Muscle of leg (tissue), 16 donors: ENCODE measurements at places on chromosomes 3 and 15. TPM values are rescaled to one million over a fixed set of nuclear protein-coding genes. Genes with fewer than 3 reads are reported as not detected.

DNA sequence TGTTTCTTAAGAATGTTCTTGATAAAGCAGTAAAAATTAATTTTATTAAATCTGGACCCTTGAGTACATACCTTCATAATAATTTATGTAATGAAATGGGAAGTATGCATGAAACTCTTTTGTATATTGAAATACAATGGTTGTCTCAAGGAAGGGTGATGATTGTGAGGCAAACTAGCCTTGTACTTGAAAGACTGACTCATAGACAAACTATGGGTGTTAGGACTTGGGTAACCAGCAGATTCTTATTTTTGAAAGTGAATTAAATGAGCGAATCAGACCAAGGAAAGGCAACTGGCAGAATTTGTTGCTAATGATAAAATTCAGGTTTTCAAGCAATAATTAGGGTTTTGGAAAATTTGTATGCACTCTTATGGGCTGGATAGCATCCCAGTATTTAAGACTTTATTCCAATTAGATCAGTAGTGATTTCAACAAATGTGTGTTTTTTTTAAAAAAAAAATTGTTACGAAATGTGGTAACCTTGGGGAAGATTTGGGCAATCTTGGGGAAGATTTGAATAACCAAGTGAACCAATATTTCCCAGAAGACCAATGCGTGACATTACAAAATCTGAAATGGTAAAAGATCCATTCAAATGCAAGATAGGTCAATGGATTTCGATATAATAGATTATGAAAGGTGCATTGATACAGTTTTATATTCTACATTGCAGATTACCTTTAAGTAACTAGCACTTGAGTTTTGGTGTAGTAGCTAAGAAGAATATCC is 42.0 kb downstream of the ATP2C1 start:
- no peak overlapping the region for H3K27ac ChIP-seq
- no peak for DNase-seq
- H3K27me3 ChIP-seq, result no peaks in the 10 kb centered on the region
- peaks cover 3% of the 10 kb centered on the region for H3K36me3 ChIP-seq
- no peaks in the 10 kb centered on the region for H3K4me1 ChIP-seq

Gene KCTD6
- 10.3 TPM for total RNA-seq

GRCh38 chr3:128339491-128340012 is 127.1 kb downstream of the DNAJB8 start:
- peaks cover 29% of the 10 kb centered on the region for H3K4me1 ChIP-seq
- peaks cover 22% of the 10 kb centered on the region for H3K36me3 ChIP-seq
- no peak overlapping the region for H3K27ac ChIP-seq
- H3K27me3 ChIP-seq, result no peaks in the 10 kb centered on the region

DNA sequence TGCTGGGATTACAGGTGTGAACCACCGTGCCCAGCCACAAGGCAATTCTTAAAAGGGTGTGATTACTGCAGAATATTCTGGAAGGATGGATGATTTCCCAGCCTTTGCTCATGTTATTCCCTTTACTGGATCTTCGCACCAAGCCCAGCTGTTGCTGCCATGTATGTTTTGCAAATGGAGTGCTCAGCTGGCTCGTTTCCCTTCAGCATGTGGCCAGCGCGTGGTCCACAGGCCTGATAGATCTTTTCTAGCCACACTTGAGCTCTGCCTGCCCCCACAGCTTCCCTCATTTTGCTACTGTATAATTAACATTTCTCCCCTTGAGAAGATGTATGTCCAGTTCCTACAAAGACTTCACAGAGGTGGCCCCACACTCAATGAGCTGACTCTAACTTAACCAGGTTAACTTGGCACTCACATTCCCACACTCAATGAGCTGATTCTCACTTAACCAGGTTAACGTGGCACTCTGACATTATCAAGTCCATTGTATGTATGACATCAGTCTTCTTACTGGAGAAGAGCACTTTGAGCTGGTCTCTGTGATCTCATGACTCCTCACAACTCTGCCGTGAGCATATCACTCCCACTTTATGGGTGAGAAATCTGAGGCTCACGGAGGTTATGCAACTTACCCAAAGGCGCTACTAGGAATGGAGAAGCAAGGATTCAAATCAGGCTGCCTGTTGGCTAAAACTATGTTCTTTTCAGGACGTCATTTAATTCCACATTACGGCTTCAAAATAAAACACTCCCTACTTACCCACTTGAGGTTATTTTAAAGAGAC is 49.2 kb downstream of the TM4SF4 start:
- H3K27ac ChIP-seq, result no peak overlapping the region
- DNase-seq, result no peak
- H3K4me3 ChIP-seq, result no peak overlapping the region
- no peaks in the 10 kb centered on the region for H3K4me1 ChIP-seq
- peaks cover 22% of the 10 kb centered on the region for H3K36me3 ChIP-seq
- H3K27me3 ChIP-seq, result no peaks in the 10 kb centered on the region

Gene ANKRD34C
- total RNA-seq, result under 0.01 TPM

- H3K27ac ChIP-seq, result no peak overlapping the region
- H3K4me3 ChIP-seq, result no peak overlapping the region
- DNase-seq, result peak; percentile 37
- H3K27me3 ChIP-seq, result no peaks in the 10 kb centered on the region
Measured at GRCh38 chr3:132180337-132180791, 136.8 kb upstream of the ACP3 start.

Gene IL17RC
- 17.3 TPM for total RNA-seq

- H3K36me3 ChIP-seq, result no peaks in the 10 kb centered on the region
- peaks cover 2% of the 10 kb centered on the region for H3K27me3 ChIP-seq
- peak; percentile 78 for DNase-seq
- no peak overlapping the region for H3K4me3 ChIP-seq
Measured at GRCh38 chr3:44235604-44236484, 5.8 kb upstream of the TOPAZ1 start.

GRCh38 chr3:172716476-172716875 is 5.6 kb upstream of the NCEH1 start:
- peak; percentile 73 for DNase-seq
- peaks cover under 1% of the 10 kb centered on the region for H3K4me1 ChIP-seq
- H3K27ac ChIP-seq, result no peak overlapping the region
- no peaks in the 10 kb centered on the region for H3K36me3 ChIP-seq
- no peaks in the 10 kb centered on the region for H3K27me3 ChIP-seq
- H3K4me3 ChIP-seq, result no peak overlapping the region

- H3K27me3 ChIP-seq, result no peaks in the 10 kb centered on the region
- no peak within 1 kb of the TSS for H3K27ac ChIP-seq
- no peak within 1 kb of the TSS for H3K4me3 ChIP-seq
- DNase-seq, result peak; percentile 43
Measured at GRCh38 chr3:119145500-119146167, at the start of gene TEX55. TSS of gene TEX55 (plus strand) at chr3:119146165. CDS start at chr3:119146190, 25 bp downstream.

- H3K4me3 ChIP-seq, result no peak overlapping the region
- no peak for DNase-seq
- no peaks in the 10 kb centered on the region for H3K4me1 ChIP-seq
- H3K27me3 ChIP-seq, result no peaks in the 10 kb centered on the region
- no peak overlapping the region for H3K27ac ChIP-seq
Measured at GRCh38 chr3:78343221-78343620, 1303.3 kb downstream of the ROBO2 start.

DNA sequence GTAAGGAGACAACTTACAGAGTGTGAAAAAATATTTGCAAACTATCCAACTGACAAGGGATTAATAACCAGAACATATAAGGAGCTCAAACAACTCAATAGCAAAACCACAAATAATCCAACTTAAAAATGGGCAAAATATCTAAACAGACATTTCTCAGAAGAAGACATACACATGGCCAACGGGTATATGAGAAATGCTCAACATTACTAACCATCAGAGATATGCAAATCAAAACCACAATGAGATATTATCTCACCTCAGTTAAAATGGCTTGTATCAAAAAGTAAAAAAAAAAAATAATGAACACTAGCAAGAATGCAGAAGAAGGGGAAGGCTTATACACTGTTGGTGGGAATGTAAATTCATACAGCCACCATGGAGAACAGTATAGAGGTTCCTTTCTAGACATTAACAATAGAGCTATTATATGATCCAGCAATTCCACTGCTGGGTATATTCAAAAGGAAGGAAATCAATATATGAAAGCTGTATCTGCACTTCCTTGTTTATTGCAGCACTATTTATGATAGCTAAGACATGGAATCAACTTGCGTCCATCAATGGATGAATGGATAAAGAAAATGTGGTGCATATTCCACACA is 998.6 kb downstream of the NAALADL2 start:
- no peaks in the 10 kb centered on the region for H3K36me3 ChIP-seq
- no peak overlapping the region for H3K27ac ChIP-seq
- no peaks in the 10 kb centered on the region for H3K27me3 ChIP-seq
- H3K4me3 ChIP-seq, result no peak overlapping the region
- no peak for DNase-seq

- H3K4me3 ChIP-seq, result no peak overlapping the region
- no peak for DNase-seq
Measured at GRCh38 chr3:3610581-3611298, 188.5 kb upstream of the LRRN1 start.
